ENCODE measurements at places on chromosomes 7 and 10.

- DNase-seq: no peak
These were observed 87.2 kb upstream of the PLPP4 start for GRCh38 chr10:120369856-120370276.

- no peak for DNase-seq
These were observed 93.7 kb downstream of the SVOPL start for GRCh38 chr7:138607216-138608126.

GRCh38 chr7:122485856-122486255, 181.3 kb upstream of the FEZF1 start:
- no peak for DNase-seq

DNA sequence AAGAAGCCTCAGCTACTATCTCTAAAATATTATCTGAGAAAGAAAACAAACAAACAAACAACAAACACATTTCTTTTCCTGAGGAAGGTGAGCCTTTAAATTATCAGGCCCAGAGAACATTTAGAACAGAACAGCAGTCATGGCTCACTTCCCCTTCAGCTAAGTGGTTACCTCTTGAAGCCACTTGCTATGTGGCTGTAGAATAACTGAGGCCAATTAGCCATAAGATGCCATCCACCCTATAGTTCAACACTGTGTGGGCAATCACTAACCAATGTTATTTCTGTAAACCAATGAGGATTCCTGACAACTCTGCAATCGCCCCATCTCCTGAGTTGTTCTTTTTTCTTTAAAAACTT, 3.7 kb upstream of the UPP1 start:
- DNase-seq: no peak

- no peak for DNase-seq
These were observed 79.6 kb downstream of the PCGF5 start for GRCh38 chr10:91299999-91300575.

- no peak for DNase-seq
These were observed 20.7 kb downstream of the CREB3L2 start for GRCh38 chr7:137981175-137981574.

DNA sequence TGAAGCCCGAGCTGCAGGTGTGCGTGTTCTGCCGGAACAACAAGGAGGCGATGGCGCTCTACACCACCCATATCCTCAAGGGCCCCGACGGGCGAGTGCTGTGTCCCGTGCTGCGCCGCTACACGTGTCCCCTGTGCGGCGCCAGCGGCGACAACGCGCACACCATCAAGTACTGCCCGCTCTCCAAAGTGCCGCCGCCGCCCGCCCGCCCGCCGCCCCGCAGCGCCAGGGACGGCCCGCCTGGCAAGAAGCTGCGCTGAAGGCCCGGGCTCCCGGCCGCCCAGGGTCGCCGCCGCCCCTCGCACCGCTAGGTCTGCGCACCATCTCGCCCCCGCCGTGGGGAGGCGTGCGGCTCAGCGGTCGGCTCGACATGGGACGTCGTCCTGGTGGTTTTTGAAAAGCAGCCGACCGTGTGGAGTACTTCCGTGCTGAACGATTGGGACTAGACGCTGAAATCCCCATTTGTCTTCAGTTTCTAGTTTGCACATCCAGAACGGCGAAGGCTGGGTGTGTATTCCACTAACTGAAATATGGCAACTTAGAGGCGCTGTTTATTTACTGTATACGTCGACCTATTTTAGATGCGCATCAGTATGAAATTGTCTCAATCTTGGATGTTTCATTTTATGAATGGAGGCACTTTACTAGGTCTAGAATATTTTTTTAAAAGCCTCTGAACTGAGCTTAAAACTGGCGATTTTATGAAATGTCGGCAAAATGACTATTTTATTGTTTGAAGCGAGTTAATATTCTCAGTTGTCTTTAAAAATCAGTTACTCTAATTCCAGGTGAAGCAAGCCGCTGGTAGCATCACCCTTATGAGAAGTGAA, 1.1 kb downstream of the NANOS1 start:
- DNase-seq: peak; percentile 46

- DNase-seq: no peak
These were observed 94.3 kb downstream of the CFAP58 start for GRCh38 chr10:104447906-104448305.

Data from CD4-positive, alpha-beta T cell treated with Interleukin-1 beta for 1 hour (primary cell).